SW480 (cell line): ENCODE measurements at places on chromosomes 4 and X.

- DNase-seq, result no peak
Observed at GRCh38 chr4:6281436-6282313, 12.0 kb downstream of the WFS1 start.

DNA sequence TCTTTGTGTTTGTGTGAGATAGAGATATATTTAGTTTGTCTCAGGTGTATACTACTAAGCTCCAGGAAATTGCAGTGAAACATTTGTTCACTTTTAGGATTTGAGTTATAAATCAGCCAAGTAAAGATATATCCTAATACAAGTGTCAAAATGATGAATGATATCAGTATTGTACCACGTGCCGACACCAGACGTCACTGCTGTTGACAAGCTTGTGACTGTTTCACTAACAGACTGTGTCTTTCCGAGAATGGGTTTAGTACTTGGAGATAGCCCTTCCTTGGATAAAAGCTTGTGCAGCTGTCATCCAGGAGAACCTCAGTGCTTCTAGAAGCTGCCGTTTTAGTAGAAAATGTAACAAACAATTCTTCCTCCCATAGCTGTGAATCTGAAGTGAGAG, 343.3 kb downstream of the FBXO8 start:
- no peak for DNase-seq

DNA sequence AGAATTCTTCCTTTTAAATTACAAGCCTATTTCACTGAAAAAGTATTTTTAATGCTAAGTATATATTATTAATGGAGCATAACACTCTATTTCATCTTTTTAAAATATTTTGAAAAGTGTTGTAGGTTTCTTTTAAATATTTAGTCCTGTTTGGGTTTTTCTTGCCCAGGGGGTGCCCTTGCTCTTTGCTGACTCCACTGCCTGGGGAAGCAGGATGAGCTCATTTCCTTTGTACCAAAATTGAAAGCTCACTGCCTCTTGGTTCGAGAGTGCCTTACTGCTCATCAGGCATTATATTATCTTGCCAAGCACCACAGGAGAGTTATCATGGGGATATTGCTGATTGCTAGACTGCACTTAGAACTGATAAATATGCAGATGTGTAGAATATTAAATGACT, 819.2 kb downstream of the PCDH18 start:
- no peak for DNase-seq

GRCh38 chr4:46986922-46987638, 6.3 kb downstream of the GABRA4 start:
- no peak for DNase-seq

GRCh38 chr4:6660430-6660829, 19.9 kb downstream of the MRFAP1 start:
- DNase-seq, result no peak

- DNase-seq, result peak; percentile 61
Observed at GRCh38 chr4:5812506-5813229, 80.2 kb downstream of the CRMP1 start.

GRCh38 chr4:1512738-1513660, 106.8 kb upstream of the NKX1-1 start:
- DNase-seq, result peak; percentile 39

DNA sequence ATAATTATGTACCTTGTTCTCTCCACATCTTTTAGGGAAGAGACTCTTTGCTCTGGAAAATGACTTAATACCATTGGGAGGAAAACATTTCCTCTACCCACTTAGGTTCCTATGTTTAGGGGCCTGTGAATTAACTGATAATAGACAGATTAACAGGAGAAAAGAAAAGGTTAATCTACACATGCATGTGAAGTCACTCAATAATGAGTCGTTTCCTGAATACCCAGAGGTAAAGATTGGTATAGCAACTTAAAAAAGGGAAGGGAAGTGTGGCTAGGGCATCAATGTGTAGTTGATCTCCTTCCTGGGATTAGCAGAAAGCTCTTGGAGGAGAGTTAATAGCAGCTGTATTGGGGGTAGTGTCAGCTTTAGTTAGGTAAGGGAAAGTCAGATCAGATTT, 419.5 kb upstream of the ATOH1 start:
- no peak for DNase-seq

GRCh38 chr4:6278801-6279197, 9.1 kb downstream of the WFS1 start:
- no peak for DNase-seq

DNA sequence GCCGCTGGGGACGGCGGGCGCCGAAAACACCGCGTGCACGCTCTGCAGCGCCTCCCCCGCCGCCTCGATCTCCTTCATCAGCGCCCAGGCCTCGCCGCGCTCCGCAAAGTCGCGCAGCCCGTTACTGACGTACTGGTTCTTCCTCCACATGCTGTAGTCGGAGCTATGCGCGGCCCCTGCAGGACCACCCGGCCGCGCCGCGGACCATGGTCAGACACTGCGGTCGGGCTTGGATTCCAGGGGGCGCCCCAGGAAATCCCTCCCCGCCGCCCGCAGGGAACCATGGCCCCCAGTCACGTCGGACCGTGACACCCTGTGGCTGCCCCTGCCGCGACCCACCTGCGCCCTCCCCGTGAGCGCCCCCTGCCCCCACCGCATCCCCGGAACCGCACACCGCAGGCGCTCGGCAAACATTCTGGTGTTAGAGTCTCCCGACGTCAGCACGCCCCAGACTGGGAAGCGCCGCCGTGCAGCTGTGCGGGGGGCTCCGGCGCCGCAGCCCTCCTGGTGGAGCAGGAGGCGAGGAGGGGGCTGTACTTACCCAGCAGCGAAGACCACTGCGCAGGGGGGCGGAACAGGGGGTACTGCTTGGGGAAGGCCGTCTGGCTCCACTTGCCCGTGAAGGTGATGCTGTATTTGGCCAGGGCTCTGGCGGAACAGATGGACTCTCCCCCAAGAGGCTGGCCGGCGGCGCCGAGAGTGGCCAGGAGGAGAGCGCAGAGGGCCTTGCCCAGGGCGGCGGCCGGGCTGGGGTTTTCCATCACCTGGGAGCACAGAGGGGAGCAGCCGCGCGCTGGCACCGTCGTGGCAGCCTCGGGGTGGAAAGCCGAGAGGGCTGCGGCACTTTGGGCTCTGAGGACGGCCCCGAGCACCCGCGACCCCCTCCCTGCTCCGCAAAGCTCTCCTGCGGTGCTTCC, 814 bp downstream of the SPON2 start:
- no peak for DNase-seq

- no peak for DNase-seq
Observed at GRCh38 chrX:65994519-65995506, 45.1 kb downstream of the VSIG4 start.

DNA sequence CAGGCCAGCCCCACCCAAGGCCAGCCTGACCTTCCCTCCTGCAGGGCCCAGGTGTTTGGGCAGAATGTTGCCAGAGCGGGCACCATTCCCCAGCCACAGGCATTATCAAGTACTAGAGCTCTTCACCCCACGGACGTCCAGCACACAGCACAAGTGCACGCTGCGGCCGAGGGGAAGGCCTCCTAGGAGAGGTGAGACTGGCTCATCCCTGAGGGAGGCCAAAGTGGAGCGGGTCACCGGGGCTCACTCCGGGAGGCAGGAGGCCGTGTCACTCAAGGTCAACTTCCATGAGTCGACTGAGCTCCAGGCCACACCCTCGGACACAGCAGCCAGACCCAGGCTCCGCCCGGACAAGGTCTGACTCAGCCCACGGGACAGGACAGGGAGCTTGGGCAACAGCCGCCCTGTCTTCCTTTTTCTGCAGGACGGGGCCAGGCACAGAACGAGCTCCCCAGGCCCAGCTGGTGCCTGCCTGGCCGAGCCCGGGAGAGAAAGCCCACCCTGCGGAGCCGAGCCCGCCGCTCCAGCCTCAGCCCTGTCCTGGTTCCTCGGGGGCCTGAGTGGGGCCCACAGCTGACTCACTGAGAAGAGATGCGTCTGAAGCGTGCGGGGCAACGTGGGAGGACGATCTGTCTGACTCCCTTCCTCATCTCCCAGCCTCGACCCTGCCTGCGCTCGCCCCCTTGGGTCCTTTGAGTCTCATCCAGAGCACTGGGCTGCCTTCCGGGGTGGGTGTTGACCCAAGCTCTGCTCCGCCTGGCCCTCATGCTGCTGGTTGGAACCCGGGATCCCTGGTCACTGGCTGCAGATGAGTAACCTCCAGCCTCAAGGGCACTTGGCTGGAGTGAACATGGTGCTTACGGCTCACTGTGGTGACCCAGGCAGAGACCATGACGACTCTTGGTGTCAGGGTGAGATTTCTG, 1.6 kb downstream of the SLC49A3 start:
- DNase-seq, result peak; percentile 71

DNA sequence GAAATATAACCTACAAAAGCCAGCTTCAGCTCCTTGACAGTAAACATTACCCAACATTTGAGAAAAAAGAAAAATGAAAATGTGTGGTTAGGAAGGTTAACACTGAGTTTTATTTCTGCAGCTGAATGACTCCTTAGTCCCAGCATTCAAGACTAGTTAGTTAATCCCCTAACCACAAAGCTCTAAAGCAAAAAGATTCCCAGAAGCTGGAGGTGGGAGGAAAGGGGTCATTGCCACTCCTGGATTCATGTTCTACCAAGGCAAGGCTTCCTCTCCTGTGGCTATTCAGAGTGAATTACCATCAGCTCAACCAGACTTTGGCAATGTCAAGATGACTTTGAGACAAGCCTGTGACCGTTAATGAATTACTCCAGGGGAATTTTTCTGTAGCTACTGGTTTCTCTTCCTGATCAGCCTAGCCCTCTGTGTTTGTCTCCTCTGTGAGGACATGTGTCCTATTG, 63.6 kb downstream of the HADH start:
- no peak for DNase-seq

DNA sequence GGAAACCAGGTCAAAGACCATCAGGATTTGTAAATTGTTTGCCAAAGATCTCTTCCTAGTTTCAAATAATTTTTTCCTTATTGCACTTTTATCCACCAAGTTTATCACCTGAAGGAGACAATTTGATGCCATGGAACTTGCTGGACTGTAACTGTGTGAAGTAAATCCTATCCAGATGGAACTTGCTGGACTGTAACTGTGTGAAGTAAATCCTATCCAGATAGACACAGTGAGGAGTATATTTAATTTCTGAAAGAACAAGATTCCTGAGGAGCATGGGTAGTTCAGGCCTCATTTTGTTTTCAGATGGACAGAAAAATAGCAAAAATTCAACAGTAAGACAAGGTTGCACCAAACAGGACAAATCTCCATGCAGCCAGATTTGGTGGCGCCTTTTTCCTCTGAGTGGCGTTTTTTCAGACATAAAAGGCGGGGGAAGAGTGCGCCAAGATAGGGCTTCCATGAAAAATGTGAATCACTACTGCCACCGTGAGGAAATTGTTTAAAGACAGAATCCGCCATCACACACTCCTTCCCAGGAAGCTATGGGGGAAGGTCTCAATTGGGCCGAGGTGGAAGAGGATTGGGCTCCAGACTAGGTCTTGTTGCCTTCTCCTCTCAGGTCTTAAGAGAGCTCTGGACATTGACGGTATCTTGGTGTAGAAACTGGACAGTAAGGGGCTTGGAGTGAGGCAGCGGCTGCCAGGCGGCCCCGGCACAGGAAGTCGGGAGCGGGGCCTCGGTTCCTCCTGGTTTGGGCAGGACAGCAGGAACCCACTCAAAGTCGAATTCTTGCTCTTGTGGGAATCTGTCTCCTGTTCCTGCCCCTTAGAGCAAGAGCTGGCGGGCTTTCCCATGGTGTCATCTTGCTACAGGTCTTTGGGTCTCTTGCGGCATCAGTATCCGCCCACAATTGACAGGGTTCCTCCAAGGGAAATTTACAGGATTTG, 234.7 kb downstream of the OR13H1 start:
- DNase-seq, result no peak

- no peak for DNase-seq
Observed at GRCh38 chrX:151676196-151676595, 19.1 kb upstream of the PRRG3 start.

DNA sequence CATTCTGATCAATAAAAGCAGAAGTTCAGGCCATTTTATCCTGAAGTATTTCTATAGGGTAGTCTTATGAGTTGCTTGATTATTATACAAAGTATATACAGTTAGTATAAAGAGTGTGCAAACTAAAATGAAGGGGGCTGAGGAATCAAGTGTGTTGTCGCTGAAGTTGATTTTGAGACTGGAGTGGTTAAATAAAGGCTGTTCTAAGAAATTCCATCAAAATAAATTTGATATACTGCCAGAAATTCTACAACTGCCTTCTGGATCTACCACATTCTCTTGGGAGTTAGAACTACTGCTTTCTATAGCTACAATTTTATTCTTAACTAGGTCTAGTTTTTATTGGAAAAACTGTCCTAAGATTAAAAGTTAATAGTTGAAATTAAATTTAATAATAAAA, 12.4 kb downstream of the EDNRA start:
- DNase-seq, result no peak

- no peak for DNase-seq
Observed at GRCh38 chrX:4710618-4711433, 997.4 kb upstream of the PRKX start.

GRCh38 chr4:129282293-129282692, 186.3 kb downstream of the C4orf33 start:
- no peak for DNase-seq

DNA sequence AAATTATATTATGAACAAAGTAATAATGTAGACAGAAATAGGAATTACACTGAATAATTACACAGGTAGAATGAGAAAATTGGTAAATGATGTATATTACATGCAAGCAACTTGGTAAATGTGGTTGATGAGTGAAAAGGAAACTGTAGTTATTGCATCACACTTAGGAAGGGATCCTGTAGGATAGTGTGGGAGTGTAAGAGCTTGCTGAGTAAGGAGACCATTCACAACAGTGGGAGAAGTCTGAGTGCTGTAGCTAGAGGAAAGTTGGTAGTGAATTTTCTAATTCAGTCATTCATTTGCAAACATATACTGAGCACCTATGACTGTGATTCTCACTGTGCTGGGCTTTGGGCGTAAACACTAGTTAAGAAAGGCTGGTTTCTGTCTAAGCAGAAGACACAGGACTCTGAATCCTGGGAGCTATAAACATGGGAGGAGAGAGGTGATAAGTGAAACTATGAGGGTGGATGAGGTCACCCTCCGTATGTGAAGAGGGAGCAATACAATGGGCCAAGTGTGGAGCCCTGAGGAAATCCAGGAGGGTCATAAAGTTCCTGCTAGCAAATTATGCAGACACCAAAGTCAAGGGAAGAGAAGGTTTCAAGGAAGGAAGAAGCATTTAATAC, 14.2 kb upstream of the CPE start:
- peak; percentile 16 for DNase-seq

GRCh38 chrX:43002526-43003203, 224.7 kb upstream of the PPP1R2C start:
- no peak for DNase-seq

DNA sequence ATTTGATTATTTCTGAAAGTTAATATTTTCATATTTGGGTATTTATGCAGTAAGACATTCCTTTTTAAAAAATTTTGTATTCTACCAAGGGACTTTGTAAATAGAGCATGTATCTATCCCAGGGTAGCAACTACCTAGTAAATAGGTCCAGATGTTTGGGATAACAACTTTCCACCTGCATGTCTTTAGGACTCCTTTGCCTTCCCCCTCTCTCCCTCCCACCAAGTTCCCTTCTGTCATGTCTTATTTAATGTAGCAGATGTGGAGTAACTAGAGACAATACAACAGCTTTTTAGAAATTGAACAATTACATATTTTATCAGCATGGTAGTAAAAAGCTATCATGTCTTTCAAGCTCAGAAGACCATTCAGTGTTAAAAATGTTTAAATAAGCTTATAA, 821.0 kb downstream of the C4orf33 start:
- DNase-seq, result no peak

GRCh38 chr4:16142598-16143310, 58.9 kb upstream of the PROM1 start:
- DNase-seq, result no peak

- no peak for DNase-seq
Observed at GRCh38 chr4:112973750-112974251, 75.7 kb upstream of the ANK2 start.

GRCh38 chr4:183200453-183200852, 101.4 kb downstream of the WWC2 start:
- DNase-seq, result no peak
